Fibroblast of lung (primary cell): ENCODE measurements at places on chromosomes 6 and 20. TPM values are rescaled to one million over a fixed set of nuclear protein-coding genes. Genes with fewer than 3 reads are reported as not detected.

- no peak for DNase-seq
These were observed 121.0 kb downstream of the BTBD9 start for GRCh38 chr6:38518511-38519304.

Gene CLPSL1
- total RNA-seq, result not detected in 2 replicates

Gene DNAJC5
- total RNA-seq, result 35.7 and 48.9 TPM in 2 replicates

DNA sequence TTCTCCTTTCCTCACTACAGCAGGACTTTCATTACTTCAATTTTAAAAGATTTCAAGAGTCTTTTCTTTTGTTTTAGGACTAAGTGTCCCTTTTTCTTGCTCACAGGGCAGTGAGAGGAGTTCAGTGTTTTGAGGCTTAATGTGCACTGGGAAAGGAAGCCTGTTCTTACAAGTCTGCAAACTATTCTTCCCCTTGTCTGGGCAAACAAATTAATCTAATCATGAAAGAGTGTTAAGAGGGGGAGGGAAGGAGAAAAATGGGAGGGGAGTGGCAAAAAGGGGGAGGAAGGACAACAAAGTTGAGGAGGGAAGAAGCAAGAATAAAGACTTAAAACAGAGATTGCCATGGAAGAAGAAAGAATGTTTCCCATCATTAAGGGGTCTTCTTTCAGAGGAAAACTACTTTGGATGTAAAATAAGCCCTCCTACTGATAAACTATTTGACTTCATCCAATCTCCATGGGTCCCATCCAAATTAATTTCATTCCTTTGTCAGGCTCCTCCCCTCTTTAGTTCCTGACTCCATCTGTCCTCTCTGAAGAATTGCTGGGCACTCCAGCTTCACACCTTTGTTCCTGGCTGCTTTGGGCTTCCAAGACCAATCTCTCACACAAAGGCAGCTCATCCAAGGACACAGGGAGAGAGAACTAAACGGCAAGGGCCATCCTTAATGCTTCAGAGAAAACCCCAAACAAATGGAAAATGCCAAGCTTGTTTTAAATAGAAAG is 244.5 kb downstream of the TPBG start:
- no peak for DNase-seq

Gene LTB
- not detected in 2 replicates for total RNA-seq

Gene FERMT1
- 3.3 and 6.8 TPM in 2 replicates for total RNA-seq

DNA sequence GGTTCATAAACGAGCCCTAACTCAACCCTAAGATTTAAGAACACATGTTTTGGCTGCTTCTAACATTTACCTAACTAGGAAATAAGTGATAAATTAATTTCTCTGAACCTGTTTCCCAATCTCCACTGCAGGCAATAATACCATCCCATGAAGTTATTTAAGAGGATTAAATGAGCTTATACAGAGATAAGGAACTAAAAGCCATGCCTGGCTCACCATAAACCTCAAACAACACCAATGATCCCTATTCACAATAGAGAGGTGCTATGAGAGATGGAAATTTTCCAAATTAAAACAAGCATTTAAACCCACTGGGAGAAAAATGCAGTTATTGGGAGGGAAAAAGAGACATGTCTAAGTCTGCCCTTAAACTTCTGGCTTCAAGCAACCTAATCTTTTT is 33.9 kb upstream of the KLHL31 start:
- DNase-seq, result no peak

DNA sequence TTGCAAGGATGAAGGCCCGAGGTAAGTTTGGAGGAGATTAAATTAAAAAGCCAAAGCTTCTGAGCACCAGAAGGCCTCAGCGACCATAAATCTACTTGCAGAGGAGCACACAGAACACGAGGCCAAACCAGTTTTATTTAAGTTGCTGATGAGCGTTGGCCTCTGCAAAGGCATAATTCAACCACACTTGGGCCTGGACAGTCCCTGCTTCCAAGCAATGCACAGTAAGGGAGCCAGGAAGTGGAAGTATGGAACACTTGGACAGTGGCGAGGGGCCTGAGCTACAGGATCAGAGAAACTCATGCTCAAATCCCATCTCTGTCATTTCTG is 92.8 kb downstream of the PTPRT start:
- DNase-seq, result no peak

Gene ELOVL4
- 4.6 and 6.4 TPM in 2 replicates for total RNA-seq
